NCI-H1048 (cell line): ENCODE measurements at places on chromosomes 5 and 9.

- no peak for DNase-seq
These were observed 66.1 kb downstream of the TTC39B start for GRCh38 chr9:15240927-15241326.

GRCh38 chr5:75088648-75089047 lies 36.3 kb upstream of the GCNT4 start:
- DNase-seq: no peak

- DNase-seq: no peak
These were observed 98.7 kb downstream of the RAPGEF6 start for GRCh38 chr5:131536211-131536826.

DNA sequence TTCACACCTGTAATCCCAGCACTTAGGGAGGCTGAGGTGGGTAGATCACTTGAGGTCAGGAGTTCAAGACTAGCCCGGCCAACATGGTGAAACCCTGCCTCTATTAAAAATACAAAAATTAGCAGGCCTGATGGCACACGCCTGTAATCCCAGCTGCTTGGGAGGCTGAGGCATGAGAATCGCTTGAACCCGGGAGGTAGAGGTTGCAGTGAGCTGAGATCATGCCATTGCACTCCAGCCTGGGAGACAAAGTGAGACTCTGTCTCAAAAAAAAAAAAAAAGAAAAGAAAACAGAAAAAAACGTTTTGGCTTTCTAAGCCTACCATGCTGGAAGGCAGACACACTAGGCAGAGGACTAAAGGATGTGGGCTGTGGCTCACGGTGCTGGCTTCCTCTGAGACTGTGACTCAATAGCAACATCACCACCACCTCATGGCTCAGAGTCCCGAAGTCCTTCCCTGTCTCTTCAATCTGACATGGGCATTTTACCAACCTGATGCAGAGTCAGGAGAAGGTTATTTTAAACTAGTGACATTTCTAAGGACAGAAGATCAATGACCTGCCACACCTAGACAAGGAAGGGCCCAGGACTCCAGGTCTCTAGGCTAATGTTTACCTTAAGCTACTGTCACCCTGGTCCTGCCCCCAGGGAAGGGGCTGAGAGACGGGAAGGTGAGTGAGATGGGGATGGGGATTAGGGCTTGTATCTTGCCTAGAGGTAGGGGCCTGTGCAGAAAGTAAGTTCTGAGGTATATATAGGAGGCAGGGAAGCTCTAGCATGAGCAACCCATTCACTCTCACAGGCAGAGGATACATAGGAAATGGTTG lies 3.7 kb downstream of the ECSCR start:
- DNase-seq: no peak

DNA sequence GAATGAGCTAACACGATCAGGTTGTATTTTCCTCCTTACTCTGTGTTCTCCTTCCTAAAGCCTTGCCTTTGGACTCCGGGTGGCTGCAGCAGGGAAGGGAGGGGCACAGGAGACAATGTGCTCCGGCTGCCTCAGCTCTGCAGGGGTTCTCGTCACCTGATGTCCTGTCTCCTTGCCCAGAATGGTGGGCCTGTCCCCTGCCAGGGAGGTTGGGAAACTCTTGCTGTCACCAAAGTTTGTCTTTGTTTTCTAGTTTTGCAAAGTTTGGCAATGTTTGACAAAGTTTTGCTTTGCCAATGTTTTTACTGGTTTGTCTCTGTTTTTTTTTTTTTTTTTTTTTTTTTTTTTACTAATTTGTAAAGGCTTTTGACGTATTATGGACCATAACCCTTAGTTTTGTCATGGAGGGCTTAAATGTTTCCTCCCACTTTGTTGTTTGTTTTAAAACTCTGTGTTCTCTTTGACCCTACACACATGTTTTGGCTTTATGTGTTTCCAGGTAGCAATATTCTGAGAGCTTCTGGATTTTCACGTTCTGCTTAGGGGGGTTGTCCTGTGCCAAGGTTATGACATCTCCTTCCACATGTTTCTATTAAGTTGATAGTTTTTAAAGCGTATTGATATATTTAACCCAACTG lies 49.3 kb downstream of the GADD45G start:
- DNase-seq: no peak
